ENCODE measurements at places on chromosomes 13 and 19.

GRCh38 chr13:39044536-39044935 lies 6.3 kb downstream of the NHLRC3 start:
- no peak for DNase-seq

DNA sequence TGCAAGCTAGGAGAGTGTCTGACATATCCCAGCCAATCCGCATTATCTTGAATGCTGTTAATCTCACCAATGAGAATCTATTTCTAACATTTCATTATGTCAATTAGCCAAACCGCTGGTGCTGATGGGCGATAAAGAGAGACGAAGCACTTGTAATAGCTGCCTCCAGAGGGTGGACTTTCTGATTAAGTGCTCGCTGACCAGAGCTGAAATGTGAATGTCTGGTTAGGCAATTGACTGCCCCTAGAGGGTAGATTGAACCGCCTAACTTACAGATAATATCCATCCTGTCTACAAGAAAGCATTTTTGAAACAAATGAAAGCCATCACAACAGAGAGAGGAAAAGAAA lies 552 bp upstream of the GRWD1 start:
- DNase-seq = no peak

GRCh38 chr13:111203736-111204389 lies 88.8 kb downstream of the ARHGEF7 start:
- DNase-seq = no peak

GRCh38 chr13:42214446-42214845 lies 57.5 kb upstream of the AKAP11 start:
- no peak for DNase-seq

DNA sequence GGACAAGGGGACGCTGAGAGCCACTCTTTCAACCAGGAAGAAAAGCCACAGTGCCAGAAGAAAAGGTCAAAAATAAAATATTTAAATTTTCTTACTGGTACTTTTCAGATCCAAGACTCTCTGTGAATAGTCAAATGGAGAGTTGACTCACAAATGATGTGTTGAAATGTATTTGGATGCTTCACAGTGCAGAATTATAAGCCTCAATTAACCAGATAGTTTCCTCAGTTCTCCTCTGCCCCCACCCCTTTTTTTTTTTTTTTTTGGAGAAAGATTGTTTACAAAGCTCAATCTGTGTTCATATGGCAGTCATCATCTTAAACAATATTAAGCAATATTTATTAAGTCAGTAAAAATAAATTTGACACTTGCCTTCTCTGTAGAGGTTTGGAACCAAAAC lies 470.8 kb downstream of the FGF9 start:
- DNase-seq = no peak

GRCh38 chr13:85993567-85993966 lies 194.3 kb upstream of the SLITRK6 start:
- DNase-seq = no peak

DNA sequence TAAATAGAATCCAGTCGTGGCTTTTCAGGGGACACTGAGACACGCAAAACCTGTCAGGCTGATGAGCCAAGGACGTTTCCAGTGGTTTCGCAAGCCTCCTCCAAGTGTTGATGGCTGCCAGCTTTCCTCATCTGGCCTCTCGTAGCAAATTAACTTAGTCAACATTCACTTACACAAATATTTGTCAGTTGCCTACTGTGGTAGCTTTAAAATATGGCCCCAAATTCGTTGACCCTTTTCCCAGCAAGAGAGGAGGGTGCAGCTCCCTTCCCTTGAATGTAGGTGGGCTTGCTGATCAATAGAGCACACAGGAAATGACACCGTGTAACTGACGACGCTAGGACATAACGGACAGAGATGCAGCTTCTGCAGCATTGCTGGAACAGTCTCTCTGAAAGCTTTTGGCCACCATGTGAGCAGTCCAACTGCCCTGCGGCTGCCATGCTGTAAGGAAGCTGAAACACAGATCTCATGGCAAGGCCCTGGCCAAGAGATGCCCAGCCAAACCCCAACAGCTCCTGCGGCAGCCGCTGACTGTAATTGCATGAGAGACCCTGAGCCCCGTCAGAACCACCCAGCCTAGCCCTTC lies 5.5 kb upstream of the RANBP3 start:
- no peak for DNase-seq

DNA sequence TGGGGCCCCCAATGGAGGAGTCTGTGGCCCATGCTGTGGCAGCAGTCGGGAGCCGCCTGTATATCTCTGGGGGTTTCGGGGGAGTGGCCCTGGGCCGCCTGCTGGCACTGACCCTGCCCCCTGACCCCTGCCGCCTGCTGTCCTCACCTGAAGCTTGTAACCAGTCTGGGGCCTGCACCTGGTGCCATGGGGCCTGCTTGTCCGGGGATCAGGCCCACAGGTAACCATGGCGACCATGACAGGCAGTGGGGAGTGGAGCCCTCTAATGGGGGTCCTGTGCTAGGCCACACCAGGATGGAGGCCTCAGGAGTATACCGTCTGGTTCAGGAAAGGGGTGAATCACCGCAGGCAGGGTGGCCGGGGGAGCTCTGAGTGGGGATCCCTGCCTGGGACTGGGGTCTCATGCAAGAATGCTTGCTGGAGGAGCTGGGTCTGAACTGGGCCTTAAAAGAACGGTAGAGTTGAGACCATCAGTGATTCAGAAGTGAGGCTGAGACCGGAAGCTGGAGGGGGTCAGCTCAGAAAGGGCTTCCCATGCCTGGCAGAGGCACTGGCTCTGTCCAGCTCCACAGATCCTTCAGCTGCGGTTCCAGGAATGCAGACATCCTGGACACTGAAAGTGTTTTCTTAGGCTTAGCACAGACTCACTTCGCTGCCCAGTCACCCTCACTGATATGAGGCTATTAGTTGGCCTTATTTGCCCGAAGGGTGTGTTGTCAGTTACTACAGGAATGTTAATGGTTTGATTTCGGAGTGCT lies 29.1 kb downstream of the CNFN start:
- no peak for DNase-seq

- no peak for DNase-seq
Measured at GRCh38 chr19:48685583-48685982, 10.2 kb upstream of the FUT2 start.

- no peak for DNase-seq
Measured at GRCh38 chr19:592101-592500, 2.4 kb downstream of the HCN2 start.

GRCh38 chr13:88552966-88553365 lies 881.8 kb downstream of the SLITRK5 start:
- no peak for DNase-seq
